ENCODE measurements at places on chromosomes 4 and X.

DNA sequence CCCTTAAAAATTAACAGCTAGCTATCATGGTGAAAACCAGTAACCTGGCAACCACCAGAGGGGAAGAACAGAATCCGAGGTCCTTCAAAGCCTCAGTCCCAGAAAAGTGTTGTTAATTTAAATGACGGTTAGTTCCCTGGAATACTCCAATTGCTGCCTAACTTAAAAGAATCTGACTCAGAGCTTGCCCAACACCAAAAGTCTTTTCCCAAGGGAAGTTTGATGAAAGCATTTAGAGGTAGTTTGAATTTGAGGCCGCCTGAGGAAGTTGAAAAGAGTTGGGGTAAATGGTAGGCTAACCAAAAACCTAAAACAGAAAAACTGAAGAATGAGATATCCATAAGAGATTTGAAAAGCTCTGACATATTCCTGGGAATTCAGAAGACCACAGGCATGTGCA, 46.6 kb downstream of the IL13RA2 start:
- DNase-seq = no peak

DNA sequence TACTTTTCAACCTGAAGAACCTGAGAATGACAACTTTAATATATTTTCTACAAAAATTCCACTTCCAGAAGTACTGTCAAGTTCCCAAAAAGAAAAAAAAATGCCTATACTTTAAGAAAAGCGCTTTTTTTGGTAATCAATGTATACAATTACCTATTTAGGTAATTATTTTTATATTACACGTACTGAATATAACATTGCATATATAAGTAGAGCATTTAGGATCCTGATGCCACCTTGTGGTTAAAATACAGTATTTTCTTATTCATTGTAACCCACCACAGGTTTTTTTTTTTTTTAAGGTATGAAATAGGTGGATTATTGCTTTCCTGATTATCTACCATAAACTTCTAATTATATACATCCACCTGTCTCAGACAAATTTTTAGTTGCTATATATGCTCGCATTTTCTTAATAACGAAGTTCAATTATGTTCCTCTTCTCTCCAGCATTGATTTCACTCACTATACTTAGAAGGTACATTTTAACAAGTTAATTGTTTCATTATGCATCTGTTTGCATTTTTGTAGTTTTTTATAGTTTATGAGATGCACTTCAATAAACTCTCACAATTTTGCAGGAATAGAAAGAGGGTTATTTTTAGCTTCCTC, 5.2 kb downstream of the MAP9 start:
- DNase-seq = no peak

DNA sequence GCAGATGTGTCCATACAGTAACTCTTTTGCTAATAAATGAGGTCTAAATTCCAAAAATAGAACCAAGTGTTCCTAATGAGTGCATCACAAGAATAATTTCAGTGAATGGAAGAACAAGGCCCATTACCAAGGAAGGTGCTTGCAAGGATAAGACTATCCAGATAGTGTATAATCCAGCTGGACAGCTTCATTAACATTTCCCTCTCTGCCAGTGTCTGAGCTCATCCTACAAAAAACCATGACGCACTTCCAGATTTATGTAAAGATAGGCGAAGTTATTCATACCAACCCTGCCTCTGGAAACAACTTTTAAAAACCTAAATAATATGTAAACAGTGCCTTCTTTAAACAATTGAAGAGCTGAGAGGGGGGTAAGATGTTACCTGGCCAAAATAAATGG, 177.9 kb upstream of the STK26 start:
- no peak for DNase-seq

DNA sequence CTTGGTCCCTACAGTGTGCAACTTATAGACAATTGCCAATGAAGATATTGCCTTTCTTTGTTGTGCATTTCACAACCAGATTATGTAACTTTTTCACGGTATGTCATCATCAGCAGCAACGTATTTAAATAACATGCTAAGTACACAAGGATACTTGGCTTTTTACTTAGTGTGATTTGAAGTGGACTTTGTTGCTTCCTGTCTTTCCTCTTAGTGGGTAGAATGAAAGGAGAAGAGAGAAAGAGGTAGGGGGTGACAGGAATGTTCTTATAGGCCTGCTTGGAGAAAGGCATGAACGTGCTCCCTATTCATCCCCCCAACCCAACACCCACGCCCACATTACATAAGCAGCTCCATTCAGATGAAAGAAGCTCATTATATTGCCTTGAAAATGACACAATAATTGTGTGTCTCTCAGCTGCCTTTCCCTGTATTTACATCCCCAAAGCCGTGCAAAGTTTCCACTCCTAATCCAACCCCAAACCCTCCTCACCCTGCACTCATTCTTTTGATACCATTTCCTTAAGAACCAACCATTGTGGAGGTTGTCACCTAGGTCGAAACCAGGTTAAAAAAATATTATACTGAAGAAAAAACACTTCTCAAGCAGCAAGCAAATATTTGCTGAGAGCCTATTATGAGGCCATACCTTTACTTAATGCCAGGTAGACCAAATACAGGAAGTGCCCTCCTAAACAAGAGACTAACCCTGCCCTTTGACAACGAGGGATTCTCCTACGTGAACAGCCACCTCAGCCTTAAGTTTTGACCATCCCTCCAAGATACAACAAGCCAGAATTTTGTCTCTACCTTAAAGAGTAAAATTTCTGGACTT, 25.2 kb upstream of the GK start:
- DNase-seq = no peak

DNA sequence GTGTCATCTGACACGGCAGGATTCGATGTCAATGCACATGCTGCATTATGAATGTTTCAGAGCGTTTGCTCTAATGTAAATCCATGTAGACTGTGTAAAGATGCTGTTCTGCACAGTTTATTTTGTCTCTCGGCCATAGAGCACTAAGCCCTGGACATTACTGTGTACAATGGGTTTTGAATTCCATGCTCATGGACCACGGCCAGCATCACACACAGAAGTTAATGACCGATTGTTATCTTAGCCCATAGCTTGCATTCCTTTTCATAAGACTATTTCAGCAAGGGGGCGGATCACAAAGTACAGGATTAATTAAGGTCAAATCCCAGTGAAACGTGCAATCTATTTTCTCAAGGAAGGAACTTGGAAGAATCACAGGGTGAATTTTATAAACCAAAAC, 286.1 kb upstream of the TENM3 start:
- no peak for DNase-seq

DNA sequence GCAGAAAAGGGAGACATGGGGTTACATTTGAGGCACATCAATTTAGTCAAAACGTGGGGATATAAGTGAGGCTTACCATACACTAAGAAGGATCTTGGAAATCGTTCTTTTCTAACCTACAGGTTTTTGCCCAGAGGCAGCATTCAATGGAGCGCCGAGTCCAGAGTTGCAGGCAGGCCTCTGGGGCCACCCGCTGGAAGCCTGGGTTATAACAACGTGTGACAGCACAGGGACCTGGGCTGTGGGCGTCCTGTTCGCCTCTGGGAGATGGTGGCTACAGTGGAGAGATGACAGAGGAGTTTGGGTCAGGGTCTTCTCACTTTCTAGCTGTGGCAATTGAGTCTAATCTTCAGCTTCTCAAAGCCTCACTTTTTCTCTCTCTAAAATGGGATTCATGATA, 53.9 kb downstream of the ENPP6 start:
- no peak for DNase-seq

GRCh38 chr4:44479731-44480130, 31.1 kb upstream of the KCTD8 start:
- no peak for DNase-seq

GRCh38 chr4:48299560-48299959, 29.9 kb upstream of the TEC start:
- no peak for DNase-seq

All from RWPE2 (cell line).